ENCODE measurements at places on chromosomes 1 and 21. TPM values are rescaled to one million over a fixed set of nuclear protein-coding genes. Genes with fewer than 3 reads are reported as not detected.

- no peak overlapping the region for H3K4me3 ChIP-seq
- no peaks in the 10 kb centered on the region for H3K36me3 ChIP-seq
- no peaks in the 10 kb centered on the region for H3K27me3 ChIP-seq
- no peak overlapping the region for H3K27ac ChIP-seq
- H3K4me1 ChIP-seq: no peaks in the 10 kb centered on the region
These were observed 49.4 kb upstream of the RGS7 start for GRCh38 chr1:241406421-241406820.

- H3K4me1 ChIP-seq: peaks cover 3% of the 10 kb centered on the region
- peak; percentile 67 for DNase-seq
- H3K36me3 ChIP-seq: no peaks in the 10 kb centered on the region
- H3K4me3 ChIP-seq: no peak overlapping the region
- H3K27me3 ChIP-seq: no peaks in the 10 kb centered on the region
These were observed 238.0 kb upstream of the TMEM51 start for GRCh38 chr1:14915356-14916054.

DNA sequence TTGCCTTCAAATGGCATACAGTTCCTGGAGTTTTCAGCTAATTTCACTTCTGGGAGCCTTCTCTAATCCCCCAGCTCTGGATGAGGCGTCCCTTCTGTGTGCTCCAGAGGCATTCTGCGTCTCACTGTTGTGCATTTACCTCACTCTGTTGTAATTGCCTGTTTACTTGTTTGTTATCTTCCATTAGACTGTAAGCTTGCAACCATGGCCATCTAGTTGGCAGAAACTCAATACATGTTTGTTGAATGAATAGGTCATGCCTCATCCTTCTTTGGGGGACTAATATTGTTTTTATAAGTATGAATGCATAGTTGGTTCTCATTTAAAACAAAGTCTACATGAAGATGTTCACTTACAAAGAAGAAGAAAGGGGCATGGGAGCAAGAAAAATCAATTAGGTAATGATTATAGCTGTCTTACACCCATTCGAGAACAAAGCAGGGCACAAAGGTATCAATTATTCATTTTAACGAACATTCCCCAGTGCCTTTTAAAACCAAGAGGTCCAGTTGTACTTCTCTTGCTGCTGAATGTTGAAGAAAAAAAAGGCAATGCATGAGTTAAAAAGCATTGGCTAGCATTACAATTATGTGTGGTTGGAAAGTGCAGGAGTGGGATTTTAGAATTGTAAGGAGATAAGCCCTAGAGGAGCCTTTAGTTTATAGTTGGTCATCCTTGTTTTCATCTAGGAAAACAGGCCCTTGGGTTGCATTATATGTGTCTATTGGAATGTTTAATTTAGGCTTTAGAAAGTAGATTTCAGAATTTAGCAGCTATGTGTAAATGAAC is 6.0 kb downstream of the RGL1 start:
- no peaks in the 10 kb centered on the region for H3K27me3 ChIP-seq
- no peak for DNase-seq
- no peak overlapping the region for H3K27ac ChIP-seq
- H3K4me1 ChIP-seq: peaks cover 13% of the 10 kb centered on the region

Gene OR10T2
- total RNA-seq: not detected

GRCh38 chr1:63987014-63987627 is 213.3 kb downstream of the ROR1 start:
- H3K4me1 ChIP-seq: no peaks in the 10 kb centered on the region
- H3K4me3 ChIP-seq: no peak overlapping the region
- H3K27ac ChIP-seq: no peak overlapping the region

GRCh38 chr1:17119773-17120480 is 676 bp upstream of the PADI2 start:
- H3K36me3 ChIP-seq: no peaks in the 10 kb centered on the region
- H3K4me1 ChIP-seq: no peaks in the 10 kb centered on the region
- peak; percentile 58 for DNase-seq

DNA sequence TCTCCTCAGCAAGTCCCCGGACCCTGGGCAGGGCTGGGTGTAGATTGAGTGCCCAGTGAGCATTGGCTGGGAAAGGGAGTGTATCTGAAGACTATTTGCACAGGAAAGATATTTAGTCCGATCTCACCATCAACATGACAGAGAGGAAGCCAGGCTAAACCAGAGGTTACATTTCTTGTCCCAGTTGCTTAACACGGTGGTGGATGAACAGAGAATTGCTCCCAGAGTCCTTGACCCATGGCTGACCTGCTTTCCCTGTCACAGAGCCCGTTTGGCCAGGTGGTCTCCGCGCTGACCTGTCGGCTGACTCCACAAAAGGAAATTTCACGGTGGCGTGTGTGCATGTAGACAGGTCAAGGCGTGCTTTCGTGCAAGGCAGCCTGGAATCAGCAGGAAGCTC is 83.5 kb downstream of the BEND5 start:
- no peaks in the 10 kb centered on the region for H3K27me3 ChIP-seq
- no peak overlapping the region for H3K27ac ChIP-seq
- H3K4me3 ChIP-seq: no peak overlapping the region

Gene ASPM
- 32.4 TPM for total RNA-seq

Gene HJV
- not detected for total RNA-seq

DNA sequence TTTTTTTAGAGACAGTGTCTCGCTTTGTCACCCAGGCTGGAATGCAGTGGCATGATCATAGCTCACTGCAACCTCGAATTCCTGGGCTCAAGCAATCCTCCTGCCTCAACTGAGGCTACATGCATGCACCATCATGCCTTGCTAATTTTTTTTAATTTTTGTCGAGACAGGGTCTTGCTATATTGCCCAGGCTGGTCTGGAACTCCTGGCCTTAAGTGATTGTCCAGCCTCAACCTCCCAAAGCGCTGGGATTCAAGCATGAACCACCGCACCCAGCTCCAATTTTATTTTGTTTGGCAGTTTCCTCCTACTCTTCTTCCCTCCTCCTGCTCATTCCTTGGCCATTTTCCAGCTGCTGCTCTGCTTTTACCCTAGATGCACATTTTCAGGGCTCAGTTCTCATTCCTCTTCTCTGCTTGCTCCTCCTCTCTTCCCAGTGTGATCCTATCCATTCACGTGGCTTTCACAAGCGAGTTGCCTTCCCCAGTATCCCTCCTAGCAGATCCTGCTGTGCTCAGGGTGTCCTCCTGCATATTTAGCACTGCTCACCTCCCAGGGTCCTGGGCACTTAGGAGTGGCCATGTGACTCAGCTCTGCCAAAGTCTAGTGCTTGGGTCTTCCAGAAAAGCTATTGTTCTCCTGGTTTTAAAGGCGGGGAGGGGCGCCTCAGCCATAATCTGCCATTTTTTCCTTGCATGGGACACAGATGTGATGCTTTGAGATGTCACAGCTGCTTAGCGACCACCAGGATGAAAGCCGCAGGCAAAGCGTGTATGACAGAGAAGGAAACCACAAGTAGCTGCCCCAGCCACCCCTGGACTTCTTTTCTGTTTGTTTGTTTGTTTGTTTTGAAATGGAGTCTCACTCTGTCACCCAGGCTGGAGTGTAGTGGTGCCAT is 33.7 kb downstream of the PSEN2 start:
- H3K4me1 ChIP-seq: no peaks in the 10 kb centered on the region
- no peak for DNase-seq
- H3K27ac ChIP-seq: no peak overlapping the region
- peaks cover 19% of the 10 kb centered on the region for H3K36me3 ChIP-seq

GRCh38 chr1:202343652-202344349 is 2.1 kb upstream of the UBE2T start:
- no peaks in the 10 kb centered on the region for H3K4me1 ChIP-seq
- no peak overlapping the region for H3K27ac ChIP-seq
- no peaks in the 10 kb centered on the region for H3K27me3 ChIP-seq
- DNase-seq: no peak
- H3K4me3 ChIP-seq: peak overlapping the region; percentile 30

GRCh38 chr1:86594284-86594770 is 47.4 kb downstream of the CLCA4 start:
- H3K27me3 ChIP-seq: no peaks in the 10 kb centered on the region
- H3K36me3 ChIP-seq: peaks cover 20% of the 10 kb centered on the region
- no peak overlapping the region for H3K4me3 ChIP-seq
- no peak overlapping the region for H3K27ac ChIP-seq

Gene SPRR4
- not detected for total RNA-seq

- H3K27ac ChIP-seq: no peak overlapping the region
- DNase-seq: no peak
- H3K36me3 ChIP-seq: peaks cover 9% of the 10 kb centered on the region
- no peaks in the 10 kb centered on the region for H3K27me3 ChIP-seq
- no peak overlapping the region for H3K4me3 ChIP-seq
- H3K4me1 ChIP-seq: no peaks in the 10 kb centered on the region
These were observed 72.7 kb downstream of the BACH1 start for GRCh38 chr21:29371464-29371863.

Gene CCDC185
- total RNA-seq: not detected

DNA sequence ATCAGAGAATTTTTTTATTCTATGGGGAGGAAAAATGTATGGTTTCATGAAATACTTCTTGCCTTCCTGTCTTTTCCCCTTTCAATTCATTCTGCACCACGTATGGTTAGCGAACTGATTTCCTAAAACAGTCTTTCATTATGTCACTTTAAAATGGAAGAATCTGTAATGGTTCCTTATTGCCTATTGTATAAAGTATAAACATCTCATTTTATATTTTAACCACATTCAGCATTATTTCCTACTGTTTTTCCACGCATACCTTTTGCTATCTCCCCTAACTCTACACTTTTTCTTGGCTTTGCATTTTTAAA is 232.3 kb upstream of the B3GALT2 start:
- no peaks in the 10 kb centered on the region for H3K27me3 ChIP-seq
- no peaks in the 10 kb centered on the region for H3K36me3 ChIP-seq
- H3K27ac ChIP-seq: no peak overlapping the region

- no peak overlapping the region for H3K27ac ChIP-seq
- H3K4me1 ChIP-seq: no peaks in the 10 kb centered on the region
- no peak for DNase-seq
- no peak overlapping the region for H3K4me3 ChIP-seq
- H3K27me3 ChIP-seq: no peaks in the 10 kb centered on the region
These were observed 94.5 kb upstream of the SLC5A9 start for GRCh38 chr1:48127735-48128685.

DNA sequence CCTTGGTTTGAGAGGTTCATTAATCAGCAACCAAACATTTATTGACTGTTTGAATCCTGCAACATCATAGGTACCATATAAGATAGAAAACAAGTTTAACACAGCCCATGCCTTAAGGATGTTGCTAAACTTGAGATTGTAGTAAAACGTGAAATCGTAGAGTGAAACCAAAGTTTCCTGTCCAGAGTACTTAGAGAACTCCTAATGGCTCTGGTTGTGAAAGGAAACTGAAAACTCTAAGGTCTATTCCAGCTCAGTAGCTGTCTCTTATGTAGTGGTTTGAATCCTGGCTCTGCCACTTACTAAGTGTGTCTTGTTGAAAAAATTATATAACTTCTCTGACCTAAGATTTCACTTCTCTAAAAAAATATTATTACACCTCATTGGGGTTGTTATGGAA is 310.9 kb downstream of the NTNG1 start:
- no peaks in the 10 kb centered on the region for H3K27me3 ChIP-seq
- no peak for DNase-seq
- H3K4me1 ChIP-seq: peaks cover 2% of the 10 kb centered on the region
- H3K27ac ChIP-seq: no peak overlapping the region
- H3K4me3 ChIP-seq: no peak overlapping the region

Gene TDRD5
- total RNA-seq: 0.33 TPM

Gene ITGB2
- 1.1 TPM for total RNA-seq

Gene RGS5
- total RNA-seq: 30.1 TPM

DNA sequence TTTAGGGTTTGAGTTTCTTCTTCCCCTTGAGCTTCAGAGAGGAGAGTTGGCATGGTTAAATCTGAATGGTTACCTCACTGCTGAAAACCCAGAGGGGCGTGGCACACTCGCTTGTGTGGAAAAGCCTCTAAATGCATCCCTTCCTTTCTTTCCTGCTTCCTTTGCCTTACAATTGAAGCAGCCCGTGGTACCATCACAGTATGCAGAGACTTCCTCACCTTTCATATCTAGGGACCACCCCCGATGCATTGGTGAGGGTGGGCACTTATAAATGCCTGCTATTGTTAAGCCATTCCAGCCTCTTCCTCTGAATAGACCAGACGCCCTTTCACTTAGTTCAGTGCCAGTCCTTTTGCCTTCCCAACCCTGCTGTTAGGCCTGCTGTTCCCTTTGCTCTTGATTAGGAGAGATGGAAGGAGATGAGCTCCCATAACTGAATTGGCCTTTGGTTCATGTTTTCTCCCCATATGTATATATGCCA is 21.9 kb upstream of the LAX1 start:
- peaks cover 6% of the 10 kb centered on the region for H3K36me3 ChIP-seq
- peaks cover 7% of the 10 kb centered on the region for H3K4me1 ChIP-seq
- H3K4me3 ChIP-seq: no peak overlapping the region
- H3K27me3 ChIP-seq: no peaks in the 10 kb centered on the region
- DNase-seq: peak; percentile 38

- DNase-seq: peak; percentile 52
- no peaks in the 10 kb centered on the region for H3K27me3 ChIP-seq
- H3K27ac ChIP-seq: no peak overlapping the region
- H3K4me3 ChIP-seq: peak overlapping the region; percentile 90
- peaks cover 29% of the 10 kb centered on the region for H3K36me3 ChIP-seq
These were observed 522 bp downstream of the LRP8 start for GRCh38 chr1:53327182-53327913.

DNA sequence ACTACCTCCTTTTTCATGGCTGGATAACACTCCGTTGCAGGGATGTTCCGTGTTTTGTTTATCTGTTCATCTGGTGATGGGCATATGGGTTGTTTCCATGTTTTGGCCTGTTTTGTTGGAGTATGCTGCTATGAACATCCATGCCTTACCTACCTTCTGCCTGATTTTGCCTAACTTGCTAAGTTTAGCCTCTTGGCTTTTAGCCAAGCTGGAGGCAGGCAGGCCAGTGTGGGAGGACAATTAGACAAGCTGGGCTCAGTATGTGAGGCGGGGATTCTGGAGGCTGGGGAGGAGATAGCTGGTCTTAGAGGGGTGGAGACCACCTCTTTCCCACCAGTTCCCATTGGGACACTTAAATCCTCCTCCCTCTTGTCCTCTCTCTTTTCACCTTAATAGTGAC is 98.4 kb upstream of the WNT4 start:
- no peaks in the 10 kb centered on the region for H3K4me1 ChIP-seq
- DNase-seq: no peak
- H3K27ac ChIP-seq: no peak overlapping the region
- H3K4me3 ChIP-seq: no peak overlapping the region
- no peaks in the 10 kb centered on the region for H3K36me3 ChIP-seq

DNA sequence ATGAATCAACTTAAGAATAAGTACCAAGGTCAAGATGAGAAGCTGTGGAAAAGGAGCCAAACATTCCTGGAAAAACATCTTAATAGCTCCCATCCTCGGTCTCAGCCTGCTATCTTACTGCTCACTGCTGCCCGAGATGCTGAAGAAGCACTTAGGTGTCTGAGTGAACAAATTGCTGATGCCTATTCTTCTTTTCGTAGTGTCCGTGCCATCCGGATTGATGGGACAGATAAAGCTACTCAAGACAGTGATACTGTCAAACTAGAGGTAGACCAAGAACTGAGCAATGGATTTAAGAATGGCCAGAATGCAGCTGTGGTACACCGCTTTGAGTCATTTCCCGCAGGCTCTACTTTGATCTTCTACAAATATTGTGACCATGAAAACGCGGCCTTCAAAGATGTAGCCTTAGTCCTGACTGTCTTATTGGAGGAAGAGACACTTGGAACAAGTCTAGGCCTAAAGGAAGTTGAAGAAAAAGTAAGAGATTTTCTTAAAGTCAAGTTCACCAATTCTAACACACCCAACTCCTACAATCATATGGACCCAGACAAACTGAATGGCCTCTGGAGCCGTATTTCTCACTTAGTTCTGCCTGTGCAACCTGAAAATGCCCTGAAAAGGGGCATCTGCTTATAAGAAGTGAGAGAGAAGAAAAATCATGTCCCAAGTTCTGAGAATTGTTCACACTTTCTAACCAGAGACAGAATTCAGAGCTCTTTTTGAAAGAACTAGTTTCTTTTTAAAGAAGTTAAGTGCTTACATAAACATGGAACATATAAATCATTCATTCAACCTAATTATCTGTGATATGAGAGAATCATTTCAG is 35.7 kb downstream of the TOR1AIP1 start:
- peaks cover 7% of the 10 kb centered on the region for H3K4me1 ChIP-seq
- DNase-seq: no peak
- no peaks in the 10 kb centered on the region for H3K27me3 ChIP-seq
- H3K36me3 ChIP-seq: peaks cover 49% of the 10 kb centered on the region

All from H9 (cell line).